ENCODE measurements at places on chromosomes 7 and 10. TPM values are rescaled to one million over a fixed set of nuclear protein-coding genes. Genes with fewer than 3 reads are reported as not detected.

The VSIR gene
- 4.0 TPM for total RNA-seq

The CD36 gene
- 0.20 TPM for total RNA-seq

The HMX3 gene
- not detected for total RNA-seq

The TMEM229A gene
- not detected for total RNA-seq

The PROSER2 gene
- 22.2 TPM for total RNA-seq

DNA sequence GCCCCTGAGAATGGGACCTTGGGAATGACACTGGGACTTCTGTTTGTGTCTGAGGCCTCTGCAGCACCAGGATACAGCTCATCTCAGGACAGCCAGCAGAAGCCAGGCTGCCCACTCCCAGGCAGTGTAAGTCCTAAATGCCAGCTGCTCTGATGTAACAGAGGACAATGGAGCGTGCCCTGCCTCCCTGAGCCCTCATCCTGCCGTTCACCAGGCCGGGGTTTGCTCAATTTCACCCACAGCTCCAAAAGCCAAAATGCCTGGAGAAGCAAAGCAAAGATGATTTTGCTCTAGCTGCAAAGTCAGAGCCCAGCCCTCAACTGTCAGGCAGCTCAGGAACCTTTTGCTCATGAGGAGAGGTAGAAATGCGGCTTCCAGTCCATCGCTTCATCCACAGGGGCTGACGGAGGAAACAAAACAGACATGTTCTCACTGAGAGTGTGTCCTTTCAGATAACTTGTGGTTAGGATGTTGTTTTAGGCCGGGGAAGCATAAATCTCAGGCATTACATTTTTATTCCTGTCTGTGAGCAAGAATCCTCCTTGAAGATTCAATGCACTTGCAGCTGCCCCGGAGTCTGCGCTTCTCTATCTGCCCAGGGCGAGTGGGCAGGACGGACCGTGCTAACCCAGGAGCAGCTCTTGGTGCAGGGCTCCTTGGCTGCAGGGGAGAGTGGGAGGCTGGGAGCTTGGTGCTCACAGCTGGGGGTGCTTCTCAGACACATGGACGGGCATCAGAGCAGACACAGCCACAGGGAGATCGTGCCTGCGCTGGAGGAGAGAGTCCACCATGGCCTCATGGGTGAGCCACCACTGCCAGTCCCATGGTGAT lies 83.2 kb upstream of the CHST15 start:
- DNase-seq: no peak

DNA sequence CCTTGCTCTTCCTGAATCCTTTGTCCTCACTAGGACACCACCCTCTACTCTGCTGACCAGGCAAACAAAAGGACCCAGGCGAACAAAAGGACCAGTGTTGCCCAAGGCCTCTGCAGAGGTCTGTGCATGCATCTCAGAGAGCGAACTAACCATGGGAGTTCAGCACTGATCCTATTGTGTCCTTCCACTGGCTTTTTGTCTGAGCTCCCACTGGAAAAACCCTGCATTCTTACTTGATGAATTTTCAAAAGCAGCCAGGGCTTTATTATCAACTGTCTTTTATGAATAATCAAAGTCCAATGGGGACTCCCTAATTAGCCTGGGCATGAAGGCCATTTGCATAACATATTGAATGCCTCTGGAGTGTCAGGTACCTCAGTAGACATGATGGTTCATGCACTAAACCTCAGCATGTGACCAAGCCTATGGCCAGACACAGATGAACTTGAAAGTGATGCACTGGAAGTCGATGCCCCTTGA lies 140.6 kb downstream of the KCNMA1 start:
- peak; percentile 85 for DNase-seq

- no peak for DNase-seq
Measured at GRCh38 chr10:119104654-119105015, 722 bp downstream of the DENND10 start.

GRCh38 chr7:132723506-132724081 lies 147.3 kb upstream of the PLXNA4 start:
- no peak for DNase-seq

- DNase-seq: no peak
Measured at GRCh38 chr7:4819560-4820404, 42.0 kb downstream of the PAPOLB start.

DNA sequence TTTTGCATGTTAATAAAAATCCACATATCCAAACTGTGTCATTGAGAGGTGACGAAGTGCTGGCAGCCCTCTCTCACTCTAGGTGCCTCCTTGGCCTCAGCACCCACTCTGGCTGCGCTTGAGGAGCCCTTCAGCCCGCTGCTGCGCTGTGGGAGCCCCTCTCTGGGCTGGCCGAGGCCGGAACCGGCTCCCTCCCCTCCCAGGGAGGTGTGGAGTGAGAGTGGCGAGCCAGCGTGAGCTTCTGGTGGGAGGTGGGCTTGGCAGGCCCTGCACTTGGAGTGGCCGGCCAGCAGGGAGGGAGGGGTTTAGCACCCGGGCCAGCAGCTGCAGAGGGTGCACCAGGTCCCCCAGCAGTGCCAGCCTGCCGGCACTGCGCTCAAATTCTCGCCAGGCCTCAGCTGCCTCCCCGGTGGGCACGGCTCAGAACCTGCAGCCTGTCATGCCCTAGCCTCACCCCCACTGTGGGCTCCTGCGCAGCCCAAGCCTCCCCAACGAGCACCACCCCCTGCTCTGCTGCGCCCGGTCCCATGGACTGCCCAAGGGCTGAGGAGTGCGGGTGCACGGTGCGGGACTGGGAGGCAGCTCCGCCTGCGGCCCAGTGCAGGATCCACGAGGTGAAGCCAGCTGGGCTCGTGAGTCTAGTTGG lies 11.1 kb downstream of the YAE1 start:
- DNase-seq: no peak

DNA sequence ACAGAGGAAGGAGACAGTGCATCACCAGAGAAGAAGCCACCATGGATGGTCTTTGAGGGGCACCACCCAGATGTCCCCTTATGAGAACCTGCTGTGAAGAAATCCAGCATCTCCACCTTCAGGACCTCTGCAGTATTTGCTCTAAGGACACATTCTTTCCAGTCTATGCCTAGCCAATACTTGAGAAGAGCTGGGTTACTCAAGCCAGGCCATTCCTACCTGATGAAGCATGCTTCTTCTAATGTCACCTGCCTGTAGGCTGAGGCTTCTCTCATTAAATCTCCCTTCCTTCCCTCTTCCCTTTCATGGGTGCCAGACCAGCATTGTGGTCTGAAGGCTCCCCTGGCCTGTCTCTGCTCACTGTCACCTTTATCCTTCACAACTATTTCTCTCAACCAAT lies 654.5 kb upstream of the AUTS2 start:
- no peak for DNase-seq

GRCh38 chr7:66039094-66039670 lies 36.4 kb upstream of the ASL start:
- no peak for DNase-seq

- no peak for DNase-seq
Measured at GRCh38 chr10:104254493-104255310, at the start of gene GSTO1. GSTO1 (plus strand) TSS chr10:104254892; CDS start chr10:104254929, 37 bp downstream.

GRCh38 chr10:21196822-21197395 lies 299.8 kb upstream of the NEBL start:
- DNase-seq: no peak

GRCh38 chr10:101458869-101459268 lies 104.9 kb downstream of the BTRC start:
- DNase-seq: no peak

DNA sequence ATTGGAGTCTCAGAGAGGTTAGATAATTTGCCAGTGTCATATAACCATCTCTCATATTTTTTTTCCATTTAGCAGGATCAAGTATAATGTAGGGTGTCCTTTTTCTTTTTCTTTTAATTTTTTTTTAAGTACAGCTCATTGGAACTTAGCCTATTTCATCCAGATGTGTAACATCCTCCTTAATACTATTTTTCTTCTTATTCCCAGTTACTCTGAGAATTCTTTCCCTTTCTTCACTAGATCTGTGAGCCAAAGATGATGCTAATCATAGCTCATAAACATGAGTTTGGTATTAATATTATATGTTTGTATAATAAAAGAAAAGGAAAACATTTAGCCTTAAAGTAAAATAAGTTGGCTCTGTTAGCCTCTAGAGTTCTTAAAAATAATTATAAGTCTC lies 32.8 kb downstream of the PPP1R9A start:
- DNase-seq: no peak

DNA sequence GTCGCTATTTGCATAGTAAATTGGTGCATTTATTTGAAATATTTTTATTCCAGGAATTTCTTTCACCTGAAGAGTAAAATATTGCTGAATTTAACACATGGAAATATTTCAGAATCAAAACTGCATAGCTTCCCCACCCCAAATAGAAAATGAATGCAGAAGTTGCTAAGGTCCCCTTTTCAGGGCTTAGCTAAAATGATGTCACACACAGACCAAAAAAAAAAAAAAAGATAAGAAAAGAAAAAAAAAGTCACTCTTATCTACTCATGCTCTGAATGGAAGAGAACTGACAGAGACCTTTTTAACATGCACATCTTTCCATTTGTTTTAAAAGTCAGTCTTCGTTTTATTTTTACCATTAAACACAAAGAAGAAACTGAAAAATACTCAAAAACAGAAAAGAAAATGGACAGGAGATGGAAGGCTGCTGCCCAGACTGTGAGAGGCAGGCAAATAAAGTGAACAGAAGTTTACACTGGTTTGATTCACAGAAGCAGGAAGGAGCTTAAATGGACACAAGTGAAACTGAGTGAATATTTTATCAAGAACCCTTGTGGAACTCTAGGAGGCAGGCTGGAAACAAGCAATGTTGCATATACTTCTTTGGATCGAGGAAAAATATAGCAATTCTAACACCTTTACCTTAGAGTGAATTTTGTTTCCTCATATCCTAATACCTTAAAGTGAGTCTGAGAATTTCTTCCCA lies 32.0 kb downstream of the PSMC2 start:
- DNase-seq: no peak

DNA sequence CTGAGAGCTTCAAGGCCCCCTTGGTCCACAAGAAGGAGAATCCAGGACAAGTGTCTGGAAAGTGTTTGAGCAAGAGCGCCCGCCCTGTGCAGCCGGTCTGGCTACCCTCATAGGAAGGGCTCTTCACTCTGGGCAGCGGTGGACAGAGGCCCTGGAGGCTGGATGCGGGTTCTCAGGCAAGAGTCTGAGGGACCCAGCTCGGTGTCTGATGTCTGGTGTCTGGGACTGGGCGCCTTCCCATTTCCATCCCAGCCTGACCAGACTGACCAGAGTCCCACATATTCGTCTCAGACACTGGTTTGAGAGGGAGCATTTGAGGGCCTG lies 59.8 kb downstream of the HK1 start:
- DNase-seq: no peak

Measured in foreskin keratinocyte (primary cell).